ENCODE measurements at places on chromosomes 6 and 20.

DNA sequence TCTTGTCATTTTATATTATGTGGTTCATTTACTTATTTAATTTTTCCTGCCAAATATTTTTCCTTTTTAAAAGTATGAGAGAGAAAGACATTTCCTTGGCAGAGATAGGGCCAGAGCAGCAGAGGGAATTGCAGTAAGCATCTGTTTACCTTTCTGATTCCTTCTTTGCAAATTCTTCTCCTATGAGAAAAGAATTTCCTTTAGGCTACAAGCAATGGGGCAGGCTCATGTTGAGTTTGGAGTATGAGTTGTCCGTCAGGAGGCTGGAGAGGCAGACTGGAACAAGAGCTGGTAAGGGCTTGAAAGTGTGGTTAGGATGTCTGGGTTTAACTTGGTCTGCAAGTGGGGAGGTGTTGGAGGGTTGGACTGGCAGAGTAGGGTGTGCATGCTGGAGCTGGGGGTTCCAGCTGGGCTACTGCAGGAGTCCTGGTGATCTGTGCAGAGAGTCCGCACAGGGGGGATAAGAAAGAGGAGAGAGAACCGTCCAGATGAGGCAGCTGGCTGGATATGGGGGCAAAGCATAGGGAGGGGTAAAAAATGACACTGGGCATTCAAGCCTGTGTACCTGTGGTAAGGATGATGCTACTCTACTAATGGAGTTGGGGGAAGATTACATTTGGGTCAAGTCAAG is 19.7 kb downstream of the TIAM2 start:
- no peak for DNase-seq

- DNase-seq: no peak
Observed at GRCh38 chr6:52132292-52132691, 44.9 kb upstream of the PKHD1 start.

DNA sequence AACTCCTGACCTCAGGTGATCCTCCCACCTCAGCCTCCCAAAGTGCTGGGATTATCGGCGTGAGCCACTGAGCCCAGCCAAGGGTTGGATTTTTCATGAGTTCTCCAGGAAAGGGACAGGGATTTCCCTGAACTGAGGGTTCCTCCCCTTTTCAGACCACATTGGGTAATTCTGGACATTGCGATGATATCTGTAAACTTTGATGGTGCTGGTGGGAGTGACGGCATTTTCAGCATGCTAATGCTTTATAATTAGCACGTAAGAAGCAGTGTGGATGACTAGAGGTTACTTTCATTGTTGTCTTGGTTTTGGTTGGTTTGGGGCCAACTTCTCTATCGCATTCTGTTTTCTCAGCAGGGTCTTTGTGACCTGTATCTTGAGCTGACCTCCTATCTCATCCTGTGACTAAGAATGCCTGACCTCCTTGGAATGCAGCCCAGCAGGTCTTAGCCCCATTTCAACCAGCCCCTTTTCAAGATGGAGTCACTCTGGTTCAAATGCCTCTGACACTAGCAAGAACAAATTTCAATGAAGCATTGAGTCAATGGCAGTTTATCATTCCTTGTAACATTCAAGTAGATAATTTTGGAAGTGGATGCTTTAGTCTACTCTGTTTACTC is 156.5 kb downstream of the TTLL2 start:
- no peak for DNase-seq

DNA sequence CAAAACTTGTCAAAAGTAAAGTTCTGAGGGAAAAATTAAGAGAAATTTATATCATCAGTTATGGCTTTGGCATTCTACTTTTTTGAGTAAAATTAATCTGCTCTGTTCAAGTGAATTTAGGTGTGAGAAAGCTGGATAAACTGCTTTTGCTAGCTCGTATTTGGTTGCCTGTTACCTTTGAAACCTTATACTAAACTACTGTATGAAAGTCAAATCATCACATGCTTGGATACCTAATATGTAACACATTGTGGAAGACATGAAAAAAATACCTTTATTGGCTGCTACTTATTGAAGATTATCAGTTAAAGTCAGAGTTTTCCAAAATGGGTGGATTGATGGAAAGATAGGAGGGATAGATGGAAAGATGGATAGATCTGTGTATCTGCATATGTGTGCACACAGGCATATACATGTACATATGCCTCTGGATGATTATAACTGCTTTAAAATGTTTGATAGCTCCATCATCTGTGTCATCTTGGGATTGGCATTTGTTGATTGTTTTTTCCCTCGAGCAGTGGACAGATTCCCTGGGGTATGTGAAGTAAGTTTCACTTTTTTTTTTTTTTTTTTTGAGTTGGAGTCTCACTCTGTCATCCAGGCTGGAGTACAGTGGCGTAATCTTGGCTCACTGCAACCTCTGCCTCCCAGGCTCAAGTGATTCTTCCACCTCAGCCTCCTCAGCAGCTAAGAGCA is 24.3 kb downstream of the SCAF8 start:
- no peak for DNase-seq

DNA sequence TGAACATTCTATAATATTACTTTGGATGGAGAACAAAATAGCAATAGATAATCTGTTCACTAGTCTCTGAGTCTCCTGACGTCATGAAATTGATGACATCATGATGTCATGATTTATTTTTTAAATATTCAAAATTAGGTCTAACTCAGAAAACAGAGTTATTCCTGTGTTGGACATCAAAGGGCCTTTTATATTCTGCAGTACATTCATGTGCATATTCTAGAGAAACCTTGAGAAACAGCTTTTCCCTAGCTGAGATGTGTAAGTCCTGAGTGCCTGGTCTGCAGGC is 53.3 kb downstream of the MYB start:
- no peak for DNase-seq

DNA sequence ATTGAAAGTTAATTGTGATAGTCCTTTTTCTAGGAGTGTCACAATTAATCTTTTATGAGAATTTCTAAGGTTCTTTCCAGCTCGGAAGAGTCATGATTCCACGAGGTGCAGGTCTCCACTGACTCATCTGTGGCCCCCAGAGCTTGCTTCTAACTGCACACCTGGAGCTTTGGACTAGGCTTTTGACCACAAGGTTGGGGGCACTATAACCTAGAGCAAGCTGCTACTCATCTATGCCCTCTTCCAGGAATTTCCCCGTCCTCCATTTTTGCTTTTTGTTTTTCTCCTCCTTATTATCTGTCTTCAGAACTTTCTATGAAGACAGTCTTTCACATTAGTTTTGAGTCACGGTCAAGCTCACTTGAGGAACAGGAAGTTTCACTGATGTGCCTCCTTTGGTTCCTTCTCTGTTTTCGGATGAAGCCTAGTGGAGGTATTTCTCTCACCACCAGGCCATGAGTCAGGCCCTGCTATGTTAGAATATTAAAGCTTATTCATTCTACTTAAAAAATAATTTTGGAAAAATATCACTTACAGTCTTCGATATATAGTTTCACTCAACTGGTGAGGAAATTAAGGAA is 119.2 kb upstream of the INSM1 start:
- DNase-seq: no peak

DNA sequence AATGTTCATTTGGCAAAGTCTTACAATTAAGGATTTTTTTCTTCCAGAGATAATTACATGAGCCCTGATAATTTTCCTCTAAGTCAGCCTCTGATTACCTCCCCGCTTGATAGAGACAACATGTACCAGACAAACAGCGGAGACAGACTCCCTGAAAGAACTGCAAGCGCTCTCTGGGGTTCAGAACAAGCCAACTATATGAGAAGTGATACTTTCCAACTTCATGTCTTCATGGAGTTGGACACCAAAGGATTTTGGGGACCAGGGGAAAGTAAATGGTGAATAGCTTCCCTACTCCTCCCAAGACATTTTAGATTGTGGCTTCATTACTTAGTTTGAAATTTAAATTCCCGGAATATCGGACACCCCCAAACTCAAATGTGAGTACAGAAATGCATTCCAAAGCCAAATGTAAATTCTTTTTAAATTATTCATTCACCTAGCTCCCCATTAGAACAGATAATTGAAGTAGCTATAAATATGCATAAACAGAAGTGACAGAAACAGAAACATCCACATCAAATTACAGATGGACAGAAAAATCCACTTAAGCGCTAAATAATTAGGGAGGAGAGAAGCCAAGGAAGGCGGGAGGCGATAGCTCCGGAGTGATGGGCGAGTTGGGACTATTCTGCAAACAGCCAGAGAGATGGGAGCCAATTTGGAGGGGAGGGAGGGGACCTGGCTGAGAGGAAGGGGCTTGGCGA is 129.7 kb upstream of the AKAP12 start:
- no peak for DNase-seq

DNA sequence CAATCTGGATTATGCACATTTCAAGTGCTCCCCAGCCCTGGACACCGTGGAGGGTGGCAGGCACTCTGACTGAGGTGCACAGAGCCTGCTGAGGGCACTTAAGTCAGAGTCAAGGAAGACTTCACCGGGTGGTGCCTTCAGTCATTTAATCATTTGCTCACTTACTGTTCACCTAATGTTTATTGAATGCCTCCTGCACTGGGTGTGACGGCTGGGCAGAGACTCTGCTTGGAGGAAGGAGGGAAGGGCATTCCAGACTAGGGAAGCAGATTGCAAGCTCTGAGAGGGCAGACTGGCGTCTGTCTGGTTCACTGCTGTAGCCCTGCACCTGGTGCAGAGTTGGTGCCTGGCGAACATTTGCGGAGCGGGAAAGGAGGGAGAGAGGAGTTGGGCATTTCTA is 54.2 kb upstream of the FAM83D start:
- DNase-seq: no peak

DNA sequence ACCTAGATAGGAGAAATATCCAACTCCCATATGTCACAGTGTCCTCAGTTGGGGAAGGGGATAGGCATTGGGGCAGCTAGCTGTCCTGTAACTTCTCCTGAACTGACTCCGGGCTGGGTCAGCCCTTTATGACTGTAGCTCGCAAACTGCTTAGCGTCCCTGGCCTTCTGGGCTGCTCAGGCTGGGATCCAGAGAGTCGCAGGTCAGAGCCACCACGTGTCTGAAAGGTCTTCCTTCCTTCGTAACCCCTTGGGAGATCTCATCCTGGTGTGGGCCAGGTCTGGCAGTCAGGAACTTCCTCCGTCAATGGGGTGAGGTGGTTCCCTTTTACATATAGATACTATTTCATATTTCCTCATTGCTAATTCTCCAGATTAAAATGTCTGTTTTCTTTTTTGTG is 28.8 kb upstream of the HINT3 start:
- DNase-seq: no peak

- DNase-seq: no peak
Observed at GRCh38 chr20:63087872-63088680, 81.3 kb upstream of the BHLHE23 start.

DNA sequence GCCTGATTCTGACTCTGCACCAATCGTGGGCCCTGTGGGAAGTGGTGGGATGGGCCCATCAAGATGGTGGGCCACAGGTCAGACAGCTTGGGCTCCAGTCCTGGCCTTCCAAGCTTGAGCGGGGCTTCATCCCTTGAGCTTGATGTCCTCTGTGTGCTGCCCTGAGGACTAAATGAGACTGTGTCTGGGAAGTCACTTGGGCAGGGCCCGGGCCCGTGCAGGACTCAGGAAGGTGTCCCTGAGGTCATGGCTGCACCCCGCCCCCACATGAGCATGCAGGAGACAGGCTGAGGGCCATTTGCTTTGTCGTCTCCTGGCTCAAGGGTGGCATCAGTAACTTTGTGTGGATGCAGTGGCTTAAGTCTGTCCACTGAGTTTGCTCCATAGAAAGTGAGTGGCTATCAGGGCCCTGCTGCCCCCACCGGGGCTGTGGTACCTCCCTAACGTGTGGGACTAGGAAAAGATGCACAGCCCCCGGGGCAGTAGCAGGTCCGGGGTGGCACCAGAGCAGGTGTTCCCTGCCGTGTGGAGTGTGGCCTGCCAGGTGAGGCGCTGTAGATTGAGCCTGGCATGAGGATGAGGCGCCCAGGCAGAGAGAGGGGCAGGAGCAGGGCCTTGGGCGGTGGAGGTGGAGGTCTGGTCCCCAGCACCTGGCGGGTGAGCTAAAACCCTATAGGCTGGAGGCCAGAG is 298.6 kb downstream of the TAF4 start:
- no peak for DNase-seq

DNA sequence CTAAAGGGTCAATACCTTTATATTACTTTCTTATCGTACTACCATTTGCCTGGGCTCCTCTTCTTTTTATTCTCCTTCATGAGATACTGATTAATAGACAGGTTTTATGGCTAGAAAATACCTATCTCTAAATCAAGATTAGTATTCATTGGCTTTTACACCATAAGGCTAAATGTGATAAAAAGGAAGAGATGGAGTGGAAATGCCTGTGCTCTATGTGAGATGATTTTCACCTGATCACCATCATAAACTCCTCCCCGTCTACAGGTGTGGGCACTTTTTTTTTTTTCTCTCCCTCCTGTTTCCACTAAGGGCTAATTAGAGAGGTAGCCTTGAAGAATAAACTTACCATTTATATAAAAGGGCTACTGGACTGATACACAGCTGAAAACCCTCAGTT is at the start of gene GLYATL3:
GLYATL3 (plus strand) TSS at position 301 of the 400 bp plus-strand sequence. CDS start 12,068 bp downstream, outside the sequence.
- no peak for DNase-seq

GRCh38 chr6:3813150-3813780 is 35.9 kb upstream of the FAM50B start:
- no peak for DNase-seq

- DNase-seq: no peak
Observed at GRCh38 chr20:63442100-63442493, 30.4 kb downstream of the KCNQ2 start.

- no peak for DNase-seq
Observed at GRCh38 chr6:157368359-157369049, 12.5 kb upstream of the ZDHHC14 start.

- DNase-seq: no peak
Observed at GRCh38 chr6:3046295-3046694, 22.0 kb upstream of the RIPK1 start.

DNA sequence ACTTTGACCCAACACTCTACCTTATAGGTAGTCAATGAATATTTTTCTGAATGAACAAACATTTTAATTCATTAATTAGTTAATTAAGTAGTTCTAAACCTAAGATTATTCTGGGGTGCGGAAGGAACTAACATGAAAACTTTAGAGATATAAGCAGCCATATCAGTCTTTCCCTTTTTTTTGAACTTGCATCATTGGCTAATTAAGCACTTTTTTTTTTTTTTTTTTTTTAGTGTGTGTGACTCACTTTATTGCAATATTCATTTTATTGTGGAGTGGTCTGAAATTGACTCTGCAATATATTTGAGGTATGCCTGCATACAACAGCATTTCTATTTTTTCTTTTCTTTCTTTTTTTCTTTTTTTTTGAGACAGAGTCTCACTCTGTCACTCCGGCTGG is 21.8 kb upstream of the AMD1 start:
- no peak for DNase-seq

DNA sequence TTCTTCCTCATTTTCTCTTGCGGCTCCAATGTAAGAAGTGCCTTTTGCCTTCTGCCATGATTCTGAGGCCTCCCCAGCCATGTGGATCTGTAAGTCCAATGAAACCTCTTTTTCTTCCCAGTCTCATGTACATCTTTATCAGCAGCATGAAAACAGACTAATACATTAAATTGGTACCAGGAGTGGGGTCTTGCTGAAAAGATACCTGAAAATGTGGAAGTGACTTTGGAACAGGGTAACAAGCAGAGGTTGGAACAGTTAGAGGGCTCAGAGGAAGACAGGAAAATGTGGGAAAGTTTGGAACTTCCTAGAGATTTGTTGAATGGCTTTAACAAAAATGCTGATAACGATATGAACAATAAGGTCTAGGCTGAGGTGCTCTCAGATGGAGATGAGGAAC is 316.7 kb upstream of the HS3ST5 start:
- DNase-seq: no peak

- no peak for DNase-seq
Observed at GRCh38 chr6:98203170-98203806, 631.1 kb upstream of the POU3F2 start.

- peak; percentile 49 for DNase-seq
Observed at GRCh38 chr6:37731888-37732287, 34.2 kb upstream of the MDGA1 start.

- no peak for DNase-seq
Observed at GRCh38 chr6:84061174-84061573, 27.6 kb downstream of the MRAP2 start.

All from hematopoietic multipotent progenitor cell treated with erythropoietin and hydrocortisone succinate and interleukin-3 and kit ligand, for 15 days (in vitro differentiated cells).